ENCODE measurements at places on chromosomes 6 and 20. TPM values are rescaled to one million over a fixed set of nuclear protein-coding genes. Genes with fewer than 3 reads are reported as not detected.
A peak's percentile ranks its signal among the peaks of the same experiment; 100 is the strongest.

DNA sequence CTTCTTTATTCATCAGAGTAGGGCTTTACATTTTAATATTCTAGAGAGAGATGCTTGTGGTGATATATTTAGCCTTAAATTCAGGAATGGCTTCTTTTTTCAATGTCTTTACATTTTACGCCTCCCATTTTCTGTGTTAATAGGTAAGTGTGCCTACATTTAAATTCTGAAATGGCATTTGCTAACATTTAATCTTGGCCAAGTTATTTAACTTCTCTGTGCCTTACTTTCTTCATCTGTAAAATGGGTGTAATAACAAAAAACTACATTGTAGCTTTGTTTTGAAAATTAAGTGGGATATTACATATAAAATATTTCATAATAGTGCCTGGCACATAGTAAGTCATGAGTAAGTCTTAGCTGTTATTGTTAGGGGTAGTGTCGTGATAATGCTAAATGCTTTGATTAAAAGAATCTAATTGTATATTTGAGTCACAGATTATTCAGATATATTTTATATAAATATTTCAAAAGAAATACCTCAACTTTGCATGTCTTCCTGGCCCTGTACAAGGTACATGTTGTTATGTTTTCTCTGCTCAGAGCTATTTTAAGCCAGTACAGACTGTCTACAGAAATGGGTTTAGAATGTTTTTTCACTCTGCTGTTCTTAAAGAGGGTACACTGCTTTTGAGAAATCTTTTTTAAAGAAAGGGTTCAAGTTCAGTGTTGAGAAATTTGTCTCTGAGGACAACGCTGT, 18.8 kb downstream of the CARMIL1 start:
- peaks cover 12% of the 10 kb centered on the region for H3K4me1 ChIP-seq
- H3K27me3 ChIP-seq = no peaks in the 10 kb centered on the region
- no peak for DNase-seq
- peak overlapping the region; percentile 63 for H3K27ac ChIP-seq
- no peaks in the 10 kb centered on the region for H3K36me3 ChIP-seq

DNA sequence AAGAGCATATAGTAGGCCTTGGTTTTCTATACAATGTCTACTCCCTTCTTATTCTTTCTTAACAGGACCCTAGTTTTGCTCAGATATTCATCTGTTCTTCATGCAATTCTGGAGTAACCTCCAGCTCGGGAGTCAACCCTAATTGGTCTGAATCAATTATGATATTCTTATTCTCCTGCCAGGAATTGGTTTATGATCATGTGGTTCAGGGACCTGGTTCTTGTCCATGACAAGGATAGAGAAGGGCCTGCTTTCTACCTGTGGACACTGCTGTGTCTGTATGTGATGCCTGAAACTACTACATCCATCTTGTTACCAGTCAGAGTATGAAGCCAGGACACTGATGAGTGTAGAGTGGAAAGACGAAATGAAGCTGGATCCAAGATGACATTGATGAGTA, 24.4 kb upstream of the FAM184A start:
- DNase-seq = no peak
- H3K4me1 ChIP-seq = no peaks in the 10 kb centered on the region
- no peak overlapping the region for H3K27ac ChIP-seq
- no peak overlapping the region for H3K4me3 ChIP-seq
- no peaks in the 10 kb centered on the region for H3K36me3 ChIP-seq

- H3K27ac ChIP-seq = no peak overlapping the region
- DNase-seq = no peak
- H3K4me1 ChIP-seq = peaks cover 8% of the 10 kb centered on the region
- no peak overlapping the region for H3K4me3 ChIP-seq
- H3K27me3 ChIP-seq = no peaks in the 10 kb centered on the region
Measured at GRCh38 chr6:38112181-38112580, 292.7 kb downstream of the ZFAND3 start.

DNA sequence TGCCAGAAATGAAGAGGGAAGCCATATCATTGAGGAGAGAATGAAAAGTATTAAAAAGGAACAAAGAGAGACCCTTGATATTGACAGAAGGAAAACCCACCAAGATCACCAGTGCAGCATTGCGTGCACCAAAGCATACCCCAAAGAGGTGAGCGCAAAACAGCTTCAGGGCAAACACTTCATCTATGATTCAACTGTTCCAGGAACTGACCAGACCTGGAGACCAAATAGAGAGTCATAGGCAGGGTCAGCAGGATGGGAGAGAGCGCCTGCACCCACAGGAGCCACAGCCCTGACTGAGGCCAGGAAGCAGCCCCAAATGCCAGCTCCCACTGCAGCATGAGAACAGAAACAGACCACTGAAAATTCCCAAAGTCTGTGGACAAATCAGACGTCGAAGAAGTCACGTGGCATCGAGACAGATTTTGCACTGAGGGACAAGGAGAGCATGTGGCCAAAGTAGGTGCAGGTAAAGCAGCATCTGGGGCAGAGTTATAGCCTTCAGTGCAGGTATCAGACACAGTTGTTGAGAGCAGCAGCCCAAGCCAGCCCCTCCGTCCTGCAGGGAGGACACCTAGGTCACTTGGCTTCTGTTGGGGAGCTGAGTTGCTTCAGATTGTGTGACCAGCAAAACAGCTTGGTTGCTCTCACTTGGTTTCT, 29.3 kb downstream of the CHRNA4 start:
- H3K27ac ChIP-seq = no peak overlapping the region
- H3K4me3 ChIP-seq = no peak overlapping the region
- no peak for DNase-seq
- H3K4me1 ChIP-seq = no peaks in the 10 kb centered on the region
- H3K36me3 ChIP-seq = no peaks in the 10 kb centered on the region
- H3K27me3 ChIP-seq = no peaks in the 10 kb centered on the region

DNA sequence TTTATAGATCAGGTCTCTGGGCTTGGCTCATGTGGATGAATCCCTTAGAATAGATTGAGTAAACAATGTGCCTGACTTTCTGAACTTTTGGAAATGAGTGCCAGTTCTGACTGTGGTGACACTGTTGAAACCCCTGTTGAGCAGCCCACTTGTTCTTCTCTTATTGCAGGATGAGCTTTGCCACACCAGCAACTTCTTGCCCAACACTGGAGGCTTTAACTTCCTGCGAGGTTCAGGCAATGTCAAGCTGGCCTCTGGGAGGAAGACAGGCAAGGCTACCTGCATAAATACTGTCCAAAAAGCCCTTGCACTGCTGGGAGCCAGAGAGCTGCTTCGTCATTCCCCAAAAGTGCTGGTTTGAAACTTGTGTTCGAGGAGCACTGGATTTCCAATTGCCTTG, 32.8 kb upstream of the SMIM8 start:
- H3K27me3 ChIP-seq = no peaks in the 10 kb centered on the region
- DNase-seq = no peak
- no peak overlapping the region for H3K4me3 ChIP-seq

DNA sequence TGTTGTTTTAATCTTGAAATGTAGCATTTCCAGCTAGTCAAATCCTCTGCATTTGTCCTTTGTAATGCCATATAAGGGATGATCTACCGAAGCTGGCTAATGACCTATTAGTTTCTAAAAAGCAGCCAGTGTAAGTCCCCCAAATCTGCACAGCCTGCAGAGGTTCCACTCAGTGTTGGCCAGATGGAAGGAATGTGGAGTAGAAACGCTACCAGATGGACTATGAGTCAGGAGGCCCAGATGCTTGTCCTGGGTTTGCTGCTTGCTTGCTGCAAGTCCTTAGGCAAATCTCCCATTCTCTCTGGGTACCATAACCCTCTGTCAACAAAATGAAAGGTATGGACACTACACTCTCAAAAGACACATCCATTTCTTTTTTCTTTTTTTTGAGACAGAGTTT, 149.8 kb downstream of the BTBD9 start:
- H3K27me3 ChIP-seq = no peaks in the 10 kb centered on the region
- no peaks in the 10 kb centered on the region for H3K36me3 ChIP-seq
- H3K4me3 ChIP-seq = no peak overlapping the region
- H3K27ac ChIP-seq = no peak overlapping the region
- no peak for DNase-seq

- no peaks in the 10 kb centered on the region for H3K4me1 ChIP-seq
- no peaks in the 10 kb centered on the region for H3K36me3 ChIP-seq
- H3K4me3 ChIP-seq = no peak overlapping the region
- H3K27me3 ChIP-seq = no peaks in the 10 kb centered on the region
Measured at GRCh38 chr6:114997813-114998292, 655.0 kb upstream of the HS3ST5 start.

DNA sequence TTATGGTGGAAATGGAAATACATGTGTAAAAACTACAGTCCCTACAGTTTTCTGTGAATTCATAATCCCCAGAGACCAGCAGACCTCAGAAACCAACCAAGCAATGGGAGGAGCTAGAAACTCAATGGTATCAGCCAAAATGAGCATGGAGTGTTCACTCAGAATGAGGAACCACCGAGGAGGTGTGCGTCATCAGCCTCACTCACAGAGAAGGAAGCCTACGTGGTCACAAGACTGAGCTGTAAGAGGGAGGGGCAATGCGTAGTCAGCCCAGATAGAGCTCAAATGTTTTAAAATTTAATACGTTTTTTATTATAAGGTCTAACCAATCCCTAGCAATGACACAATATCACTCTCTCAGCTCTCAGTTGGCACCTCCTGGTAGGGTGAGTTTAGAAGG, 17.4 kb downstream of the MYLK4 start:
- no peak overlapping the region for H3K4me3 ChIP-seq
- no peaks in the 10 kb centered on the region for H3K36me3 ChIP-seq
- H3K27me3 ChIP-seq = no peaks in the 10 kb centered on the region
- peak overlapping the region; percentile 33 for H3K27ac ChIP-seq
- no peak for DNase-seq

DNA sequence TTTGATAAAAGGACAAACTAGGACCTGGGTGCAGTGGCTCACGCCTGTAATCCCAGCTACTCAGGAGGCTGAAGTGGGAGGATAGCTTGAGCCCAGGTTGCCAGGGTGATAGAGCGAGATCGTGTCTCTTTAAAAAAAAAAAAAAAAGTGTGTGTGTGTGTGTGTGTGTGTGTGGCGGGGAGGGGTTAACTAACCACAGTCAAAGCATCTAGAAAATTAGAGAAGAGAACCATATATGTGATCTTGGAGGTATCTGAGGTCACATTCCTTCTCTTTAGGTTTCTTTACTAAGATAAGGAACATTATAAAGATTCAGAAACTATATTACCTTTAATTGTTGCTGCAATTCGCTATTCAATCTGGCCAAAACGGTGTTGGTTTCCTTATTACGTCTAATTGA, 80.9 kb downstream of the REPS1 start:
- H3K27me3 ChIP-seq = no peaks in the 10 kb centered on the region
- H3K4me3 ChIP-seq = no peak overlapping the region
- no peak for DNase-seq
- no peaks in the 10 kb centered on the region for H3K4me1 ChIP-seq

DNA sequence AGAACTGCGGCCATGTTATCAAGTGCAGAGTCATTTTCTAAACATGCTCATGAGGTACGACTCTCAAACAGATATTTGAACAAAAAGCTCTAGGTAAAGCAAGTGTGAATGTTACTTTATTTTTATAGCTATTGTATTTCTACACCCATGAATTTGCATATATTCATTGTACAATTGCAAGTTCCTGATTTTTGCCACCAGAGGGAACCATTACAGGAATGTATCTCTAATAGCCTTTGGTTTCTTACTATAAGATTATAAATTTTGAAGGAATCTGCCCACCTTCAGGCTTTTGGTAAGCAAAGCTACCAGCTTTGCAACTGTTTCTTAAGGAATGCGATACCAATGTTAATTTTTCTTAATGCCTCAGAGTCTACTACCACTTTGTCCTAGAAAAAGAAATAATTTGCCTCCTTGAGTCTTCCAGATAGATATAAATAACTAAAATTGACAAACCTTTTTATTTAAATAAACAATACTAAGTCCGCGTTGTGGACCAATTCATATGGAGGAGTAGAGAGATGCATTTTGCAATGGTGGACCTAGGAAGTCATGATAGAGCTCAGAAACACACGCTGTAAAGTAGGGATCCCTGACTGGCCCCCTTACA, 125.4 kb upstream of the SAMD5 start:
- H3K4me1 ChIP-seq = no peaks in the 10 kb centered on the region
- no peaks in the 10 kb centered on the region for H3K27me3 ChIP-seq
- DNase-seq = no peak
- peaks cover 7% of the 10 kb centered on the region for H3K36me3 ChIP-seq
- H3K27ac ChIP-seq = no peak overlapping the region
- no peak overlapping the region for H3K4me3 ChIP-seq

GRCh38 chr6:139587469-139587868, 213.0 kb upstream of the CITED2 start:
- H3K4me3 ChIP-seq = no peak overlapping the region
- no peak for DNase-seq
- no peaks in the 10 kb centered on the region for H3K36me3 ChIP-seq
- peaks cover 35% of the 10 kb centered on the region for H3K4me1 ChIP-seq

DNA sequence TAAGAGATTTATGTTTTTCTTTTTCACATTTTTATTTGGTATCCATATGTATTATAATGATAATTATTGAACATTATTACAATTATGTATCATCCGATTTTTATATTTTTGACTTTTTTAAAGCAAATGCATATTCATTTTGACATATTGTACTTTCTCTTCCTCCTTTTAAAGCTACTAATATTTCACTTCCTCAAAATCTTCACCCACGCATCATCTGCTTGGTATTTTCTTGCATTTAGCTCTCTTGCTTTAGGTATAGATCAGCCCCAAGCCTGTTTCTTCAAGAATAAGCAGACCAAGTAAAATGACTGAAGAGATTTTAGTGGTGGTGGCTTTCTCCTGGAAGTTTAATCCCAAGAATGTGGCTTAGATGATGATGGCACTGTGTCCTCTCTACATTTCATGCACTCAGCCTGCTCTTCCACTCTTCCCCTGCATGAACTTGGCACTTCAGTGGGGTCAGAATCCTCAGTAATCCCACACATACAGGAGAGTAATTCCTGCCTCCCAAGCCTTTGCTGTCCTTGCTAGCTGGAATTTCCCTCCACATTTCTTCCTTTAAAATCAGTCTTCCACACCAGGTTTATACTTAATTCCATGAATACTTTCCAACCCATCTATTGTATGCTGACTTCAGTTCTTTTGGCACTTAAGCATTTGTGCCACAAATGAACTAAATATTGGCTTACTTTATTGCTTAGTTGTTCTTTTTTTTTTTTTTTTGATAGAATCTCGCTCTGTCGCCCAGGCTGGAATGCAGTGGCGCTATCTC, 8.2 kb downstream of the NCOA7 start:
- H3K36me3 ChIP-seq = peaks cover 10% of the 10 kb centered on the region
- H3K27me3 ChIP-seq = no peaks in the 10 kb centered on the region
- peaks cover 9% of the 10 kb centered on the region for H3K4me1 ChIP-seq
- DNase-seq = no peak
- no peak overlapping the region for H3K4me3 ChIP-seq

GRCh38 chr20:49149281-49150045, 38.7 kb downstream of the STAU1 start:
- H3K36me3 ChIP-seq = peaks cover 22% of the 10 kb centered on the region
- H3K4me1 ChIP-seq = no peaks in the 10 kb centered on the region
- H3K27me3 ChIP-seq = no peaks in the 10 kb centered on the region
- H3K27ac ChIP-seq = no peak overlapping the region
- DNase-seq = no peak

PKIB gene
- 2.2 TPM for total RNA-seq

PXDC1 gene
- 111 TPM for total RNA-seq

SLPI gene
- total RNA-seq = 27.8 TPM

Data from esophagus muscularis mucosa (tissue), 4 donors.